ENCODE measurements at places on chromosomes 11 and 22. TPM values are rescaled to one million over a fixed set of nuclear protein-coding genes. Genes with fewer than 3 reads are reported as not detected.

DNA sequence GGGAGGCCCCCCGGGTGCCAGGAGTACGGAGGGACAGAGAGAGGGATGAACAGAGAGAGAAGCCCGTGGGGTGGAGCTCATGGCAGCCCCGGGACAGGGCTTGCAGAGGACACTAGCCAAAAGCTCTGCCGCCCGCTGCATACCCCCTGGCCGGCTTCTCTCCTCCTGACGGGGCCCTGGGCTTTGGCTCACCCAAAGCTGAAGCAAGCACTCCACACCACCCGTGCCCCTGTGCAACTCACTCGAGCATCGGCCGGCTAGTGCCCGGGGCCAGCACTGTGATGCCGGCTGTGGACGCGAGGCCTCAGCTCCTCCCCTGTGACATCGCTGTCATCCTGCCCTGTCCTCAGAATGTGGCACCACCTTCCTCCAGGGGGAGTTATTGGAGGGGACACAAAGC lies 429.6 kb downstream of the BRD1 start:
- H3K4me3 ChIP-seq = no peak overlapping the region
- no peaks in the 10 kb centered on the region for H3K4me1 ChIP-seq
- H3K27me3 ChIP-seq = no peaks in the 10 kb centered on the region

DNA sequence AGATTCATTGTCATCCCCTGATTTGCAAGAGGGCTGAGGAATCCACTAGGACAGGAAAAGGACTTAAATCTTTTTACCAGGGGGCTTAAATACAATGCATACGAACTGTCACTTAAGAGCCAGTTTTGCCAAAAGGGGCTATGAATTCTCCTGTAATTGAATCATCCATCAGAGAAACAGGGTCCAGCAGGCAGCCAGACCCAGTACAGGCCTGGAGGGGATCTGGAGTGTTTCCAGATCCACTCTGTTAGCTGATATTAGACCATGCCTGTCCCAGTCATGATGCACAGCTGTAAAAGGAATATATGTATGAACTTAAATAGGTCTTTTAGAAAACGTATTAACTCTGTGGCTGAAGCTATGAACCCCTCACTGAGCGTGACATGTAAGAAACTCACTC lies 53.8 kb upstream of the PRSS23 start:
- no peak overlapping the region for H3K27ac ChIP-seq
- peaks cover 4% of the 10 kb centered on the region for H3K4me1 ChIP-seq
- H3K4me3 ChIP-seq = no peak overlapping the region
- no peaks in the 10 kb centered on the region for H3K27me3 ChIP-seq
- no peak for DNase-seq

Gene SMC1B
- total RNA-seq = 0.09 TPM

Gene MYBPC3
- total RNA-seq = 0.06 TPM

Gene CLCF1
- total RNA-seq = 3.7 TPM
